ENCODE measurements at places on chromosomes 2 and 18.

GRCh38 chr2:104023306-104023705 lies 830.6 kb upstream of the POU3F3 start:
- DNase-seq, result no peak

- no peak for DNase-seq
Measured at GRCh38 chr2:191622374-191623320, 55.3 kb upstream of the NABP1 start.

GRCh38 chr2:226660526-226660925 lies 139.1 kb downstream of the IRS1 start:
- no peak for DNase-seq

- DNase-seq, result no peak
Measured at GRCh38 chr2:98522854-98523253, 78.2 kb downstream of the INPP4A start.

DNA sequence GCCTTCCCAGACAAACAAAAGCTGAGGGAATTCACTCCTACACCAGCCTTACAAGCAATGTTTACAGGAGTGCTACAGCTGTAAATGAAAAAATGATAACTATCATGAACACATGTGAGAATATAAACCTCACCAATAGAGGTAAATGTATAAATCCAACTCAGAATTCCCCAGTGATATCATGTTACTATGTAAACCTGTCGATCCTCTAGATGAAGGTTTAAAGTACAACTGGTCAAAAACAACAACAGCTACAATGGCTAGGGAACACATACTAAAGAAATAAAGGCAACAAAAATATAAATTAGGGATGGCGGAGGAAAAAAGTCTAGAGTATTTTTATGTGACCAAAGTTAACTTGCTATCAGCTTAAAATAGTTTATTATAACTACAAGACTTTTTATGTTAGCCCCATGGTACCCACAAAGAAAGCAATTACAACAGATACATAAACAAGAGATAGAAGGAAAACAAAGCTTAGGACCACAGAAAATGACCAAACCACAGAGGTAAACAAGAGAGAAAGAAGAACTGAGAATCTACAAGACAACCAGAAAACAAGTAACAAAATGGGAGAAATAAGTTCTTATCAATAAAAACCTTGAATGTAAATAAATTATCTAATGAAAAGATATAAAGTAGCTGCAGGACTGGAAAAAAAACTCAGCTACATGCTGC lies 8.3 kb downstream of the CERKL start:
- no peak for DNase-seq

GRCh38 chr2:111025288-111025687 lies 95.4 kb upstream of the BCL2L11 start:
- no peak for DNase-seq

DNA sequence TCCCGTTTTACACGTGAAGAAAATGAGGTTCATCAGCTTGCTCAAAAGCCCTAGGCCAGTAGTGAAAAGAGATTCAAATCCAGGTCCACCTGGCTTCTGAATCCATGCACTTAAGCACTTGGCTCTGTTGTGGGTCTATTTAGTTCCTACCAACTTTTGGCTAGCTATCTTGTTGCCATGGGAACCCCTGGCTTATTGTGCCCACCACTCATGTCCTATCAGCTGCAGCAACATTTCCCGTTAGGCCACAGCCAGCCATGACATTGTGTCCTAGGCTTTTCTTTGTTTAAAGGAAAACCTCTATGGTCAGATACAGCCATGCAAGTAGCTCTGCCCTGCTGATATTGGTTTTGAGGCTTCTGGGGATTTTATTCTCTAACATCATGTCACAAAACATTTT lies 49.8 kb downstream of the PLEK start:
- DNase-seq, result no peak

GRCh38 chr2:85888020-85888683 lies 638 bp downstream of the ST3GAL5 start:
- DNase-seq, result no peak

- no peak for DNase-seq
Measured at GRCh38 chr2:240714747-240715725, 23.4 kb downstream of the AQP12A start.

- peak; percentile 84 for DNase-seq
Measured at GRCh38 chr2:102736410-102737409, 25.1 kb upstream of the TMEM182 start.

GRCh38 chr2:8002765-8003393 lies 679.0 kb upstream of the ID2 start:
- DNase-seq, result no peak

DNA sequence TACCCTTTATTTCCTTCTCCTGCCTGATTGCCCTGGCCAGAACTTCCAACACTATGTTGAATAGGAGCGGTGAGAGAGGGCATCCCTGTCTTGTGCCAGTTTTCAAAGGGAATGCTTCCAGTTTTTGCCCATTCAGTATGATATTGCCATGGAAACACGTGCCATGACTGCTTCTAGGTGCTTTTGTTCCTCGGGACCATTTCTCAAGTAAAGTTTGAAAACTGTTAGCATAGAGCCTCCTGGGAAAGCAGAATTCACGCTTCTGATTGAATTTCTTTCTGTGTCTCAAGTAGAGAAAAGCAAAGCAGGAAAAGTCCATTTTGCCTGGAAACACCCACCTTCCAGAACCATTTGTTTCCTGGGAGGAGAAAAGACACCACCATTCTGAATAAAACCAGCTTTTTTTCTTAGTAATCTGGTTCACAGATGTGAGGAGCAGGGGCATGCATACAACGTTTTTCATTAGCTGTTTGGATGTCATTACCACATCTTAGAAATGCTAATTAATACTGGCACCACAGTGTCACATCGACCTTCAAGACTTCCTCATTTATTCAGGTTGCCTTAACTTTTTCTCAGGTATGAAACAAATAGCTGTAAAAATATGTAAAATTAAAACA lies 39.0 kb upstream of the ZBTB14 start:
- DNase-seq, result no peak

GRCh38 chr2:9025746-9026145 lies 22.3 kb upstream of the MBOAT2 start:
- DNase-seq, result no peak

GRCh38 chr2:135373702-135374101 lies 157.3 kb downstream of the ZRANB3 start:
- DNase-seq, result no peak

- DNase-seq, result no peak
Measured at GRCh38 chr2:43139996-43140621, 86.3 kb downstream of the ZFP36L2 start.

GRCh38 chr2:121330921-121331320 lies 45.9 kb upstream of the TFCP2L1 start:
- no peak for DNase-seq

GRCh38 chr2:174771631-174772471 lies 7.6 kb upstream of the CHRNA1 start:
- DNase-seq, result no peak

DNA sequence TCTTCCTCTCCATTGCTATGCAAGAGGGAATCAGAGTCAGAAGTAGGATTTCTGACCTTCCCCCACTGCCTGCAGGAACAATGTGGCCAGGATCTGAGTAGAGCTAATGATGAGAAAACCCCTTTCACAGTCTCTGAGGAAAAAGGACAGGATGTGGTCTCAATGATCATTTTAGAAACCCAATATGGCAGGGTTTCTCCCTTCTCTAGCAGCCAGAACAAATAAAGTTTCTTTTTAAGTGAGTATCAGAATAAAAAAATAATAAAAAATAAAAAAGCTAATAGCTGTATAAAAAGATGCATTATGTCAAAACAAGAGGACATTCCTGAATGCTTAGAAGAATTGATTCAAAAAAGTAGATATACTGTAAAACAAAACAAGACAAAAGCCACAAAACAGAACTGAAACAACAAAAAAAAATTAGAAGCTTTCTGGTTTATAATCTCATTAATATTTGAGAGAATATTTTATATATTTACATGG lies 1124.9 kb upstream of the ZEB2 start:
- DNase-seq, result no peak

- DNase-seq, result no peak
Measured at GRCh38 chr2:9638532-9638931, 7.7 kb upstream of the YWHAQ start.

GRCh38 chr2:177721087-177721486 lies 328.5 kb downstream of the AGPS start:
- DNase-seq, result no peak

DNA sequence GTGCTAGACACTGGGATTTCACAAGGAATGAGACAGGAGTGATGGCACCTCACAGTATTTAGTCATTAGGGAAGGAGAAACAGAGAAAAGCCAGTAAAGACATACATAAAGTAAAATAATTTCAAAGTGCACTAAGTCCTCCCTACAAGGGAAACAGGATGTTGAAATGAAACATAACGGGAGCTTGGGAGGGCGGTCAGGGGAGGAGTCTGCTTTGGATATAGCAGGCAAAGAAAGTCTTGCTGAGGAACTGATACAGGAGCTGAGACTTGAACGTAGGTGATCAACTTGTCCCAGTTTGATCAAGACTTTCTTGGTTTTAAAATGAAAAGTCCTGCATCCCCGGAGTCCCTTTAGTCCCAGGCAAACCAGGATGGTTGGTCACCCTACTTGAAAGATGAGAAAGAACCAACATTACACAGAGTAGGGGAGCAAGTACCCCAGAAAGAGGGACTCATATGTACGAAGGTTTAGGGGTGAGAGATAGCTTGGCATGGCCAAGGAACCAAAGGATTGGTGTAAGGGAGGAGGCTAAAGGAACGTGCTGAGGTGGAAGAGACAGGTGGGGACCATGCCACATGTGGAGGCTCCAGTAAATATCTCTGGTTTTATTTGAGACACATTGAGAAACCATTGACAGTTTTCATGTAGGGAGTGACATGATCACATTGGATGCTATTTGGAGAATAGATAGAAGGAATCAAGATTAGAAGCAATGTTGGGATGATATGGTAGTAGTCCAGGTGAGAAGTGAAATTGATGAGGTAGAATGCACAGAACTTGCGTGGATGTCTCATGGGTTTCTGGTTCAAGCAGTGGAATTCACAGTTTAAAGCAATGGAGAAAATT lies 28.4 kb downstream of the FBXO48 start:
- no peak for DNase-seq

- DNase-seq, result no peak
Measured at GRCh38 chr2:240704651-240705050, 13.0 kb downstream of the AQP12A start.

GRCh38 chr2:33370636-33371265 lies 105.7 kb upstream of the RASGRP3 start:
- DNase-seq, result no peak

DNA sequence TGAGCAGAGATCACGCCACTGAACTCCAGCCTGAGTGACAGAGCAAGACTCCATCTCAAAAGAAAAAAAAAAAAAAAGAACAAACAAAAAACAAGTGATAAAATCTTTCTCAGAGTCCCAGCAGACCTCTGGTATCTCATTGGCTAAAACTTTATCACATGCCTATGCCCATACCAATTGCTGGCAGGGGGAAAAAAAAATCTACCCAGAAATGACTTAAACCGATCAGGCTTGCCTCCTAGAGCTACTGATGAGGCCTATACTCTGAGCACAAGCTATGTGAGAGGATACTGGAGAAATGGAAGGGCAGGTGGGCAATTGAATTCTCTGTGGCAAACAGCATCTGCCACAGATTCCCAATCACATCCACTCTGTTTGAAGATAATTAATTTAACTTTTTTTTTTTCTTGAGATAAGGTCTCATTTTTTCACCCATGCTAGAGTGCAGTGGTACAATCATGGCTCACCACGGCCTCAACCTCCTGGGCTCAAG lies 49.0 kb downstream of the FBXO36 start:
- DNase-seq, result no peak

- DNase-seq, result no peak
Measured at GRCh38 chr2:106353676-106354075, 114.5 kb downstream of the RGPD3 start.

DNA sequence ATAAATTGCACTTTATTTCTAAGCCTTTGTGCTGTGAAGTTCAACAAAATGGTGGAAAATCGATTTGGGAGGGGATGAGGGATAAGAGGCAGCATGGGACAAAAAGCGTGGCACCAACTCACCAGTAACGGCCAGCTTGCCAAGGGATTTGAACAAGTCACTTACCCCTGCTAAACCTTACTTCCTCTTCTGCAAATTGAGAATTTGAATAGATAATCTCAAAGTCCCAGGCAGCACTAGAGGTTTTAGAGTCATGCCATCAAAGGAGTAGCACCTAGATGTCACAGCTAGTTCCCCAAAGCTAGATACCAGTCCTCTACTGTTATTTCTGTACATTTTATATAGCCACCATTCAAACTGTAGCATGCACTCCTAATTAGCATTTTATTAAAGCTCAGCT lies 83.7 kb upstream of the VRK2 start:
- DNase-seq, result no peak

DNA sequence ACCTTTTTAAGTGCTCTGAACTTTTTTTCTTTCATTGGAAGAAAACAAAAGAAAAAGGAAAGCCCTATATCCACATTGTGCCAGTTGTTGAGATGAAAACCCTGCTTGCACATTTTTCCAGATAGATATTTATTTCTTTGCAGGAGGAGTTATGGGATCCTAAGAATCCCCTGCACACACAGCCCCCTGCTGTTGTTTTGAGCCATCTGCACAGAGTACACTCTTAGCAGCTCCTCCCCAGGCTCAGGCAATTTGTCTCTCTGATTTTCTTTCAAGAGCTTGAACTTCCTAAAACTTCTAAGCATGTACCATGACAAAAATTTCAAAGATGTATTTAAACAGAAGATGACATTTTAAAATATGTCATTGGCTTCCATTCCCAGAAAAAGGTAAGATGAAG lies 436.9 kb downstream of the METTL4 start:
- no peak for DNase-seq

DNA sequence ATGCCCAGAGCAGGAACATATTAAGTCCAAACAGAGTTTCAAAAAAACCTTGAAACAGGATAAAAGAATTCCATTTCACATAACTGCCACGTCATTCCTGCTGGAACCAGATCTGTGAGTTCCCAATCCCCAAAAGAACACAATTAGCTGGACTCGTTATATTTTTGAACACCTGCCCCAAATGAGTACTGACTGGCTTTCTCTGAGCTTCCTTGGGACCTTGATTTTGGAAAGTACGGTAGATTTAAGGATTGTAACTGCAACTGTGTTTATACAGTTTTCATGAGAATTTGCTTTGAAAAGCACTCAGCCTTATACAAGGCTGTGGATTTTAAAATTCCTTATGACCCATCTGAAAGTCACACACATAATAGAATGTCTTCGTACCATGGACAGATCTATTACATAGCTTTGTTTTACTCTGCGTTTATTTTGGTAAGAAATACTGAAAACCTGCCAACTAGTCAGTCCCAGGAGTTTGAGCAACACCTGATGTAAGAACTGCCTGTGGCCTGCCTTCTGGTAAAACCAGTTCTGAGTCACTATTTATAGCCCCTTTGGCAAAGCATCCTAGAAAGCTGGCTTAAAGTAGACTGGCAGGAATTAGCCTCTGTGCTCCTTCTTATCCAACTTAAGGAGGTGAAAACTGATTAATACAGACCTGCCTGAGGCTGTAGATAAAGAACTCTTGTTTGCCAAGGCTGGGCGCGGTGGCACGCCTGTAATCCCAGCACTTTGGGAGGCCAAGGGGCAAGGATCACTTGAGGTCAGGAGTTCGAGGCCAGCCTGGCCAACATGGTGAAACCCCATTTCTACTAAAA lies 48.1 kb downstream of the MERTK start:
- DNase-seq, result no peak

GRCh38 chr2:210792000-210792399 lies 235.6 kb downstream of the CPS1 start:
- no peak for DNase-seq

Data from stimulated activated CD4-positive, alpha-beta T cell treated with anti-CD3 and anti-CD28 coated beads, Interleukin-12 subunit alpha, Interleukin-12 subunit beta, amount 100 ng/mL, for 24 hours (primary cell).